ENCODE measurements at places on chromosomes 7 and 10. TPM values are rescaled to one million over a fixed set of nuclear protein-coding genes. Genes with fewer than 3 reads are reported as not detected.

NOD1 gene
- total RNA-seq = 14.6 TPM

PEX1 gene
- total RNA-seq = 12.8 TPM

ZNF365 gene
- 0.04 TPM for total RNA-seq

PCGF6 gene
- total RNA-seq = 14.9 TPM

EN2 gene
- total RNA-seq = not detected

TMEM184A gene
- not detected for total RNA-seq

GRID2IP gene
- total RNA-seq = 0.04 TPM

ANK3 gene
- 12.4 TPM for total RNA-seq

ANKRD30A gene
- not detected for total RNA-seq

HECW1 gene
- not detected for total RNA-seq

ELFN1 gene
- total RNA-seq = 1.2 TPM

PPA1 gene
- total RNA-seq = 309 TPM

NUDCD3 gene
- total RNA-seq = 151 TPM

HOXA5 gene
- total RNA-seq = 13.1 TPM

SNCG gene
- 43.1 TPM for total RNA-seq

UCN3 gene
- not detected for total RNA-seq

POLR2J2 gene
- total RNA-seq = 1.7 TPM

EPHA1 gene
- under 0.01 TPM for total RNA-seq

GLUD1 gene
- total RNA-seq = 228 TPM

IGFBP1 gene
- total RNA-seq = 0.26 TPM

All from pulmonary artery endothelial cell (primary cell).